Naive thymus-derived CD8-positive, alpha-beta T cell (primary cell): ENCODE measurements at places on chromosomes 3 and 15. TPM values are rescaled to one million over a fixed set of nuclear protein-coding genes. Genes with fewer than 3 reads are reported as not detected.

DNA sequence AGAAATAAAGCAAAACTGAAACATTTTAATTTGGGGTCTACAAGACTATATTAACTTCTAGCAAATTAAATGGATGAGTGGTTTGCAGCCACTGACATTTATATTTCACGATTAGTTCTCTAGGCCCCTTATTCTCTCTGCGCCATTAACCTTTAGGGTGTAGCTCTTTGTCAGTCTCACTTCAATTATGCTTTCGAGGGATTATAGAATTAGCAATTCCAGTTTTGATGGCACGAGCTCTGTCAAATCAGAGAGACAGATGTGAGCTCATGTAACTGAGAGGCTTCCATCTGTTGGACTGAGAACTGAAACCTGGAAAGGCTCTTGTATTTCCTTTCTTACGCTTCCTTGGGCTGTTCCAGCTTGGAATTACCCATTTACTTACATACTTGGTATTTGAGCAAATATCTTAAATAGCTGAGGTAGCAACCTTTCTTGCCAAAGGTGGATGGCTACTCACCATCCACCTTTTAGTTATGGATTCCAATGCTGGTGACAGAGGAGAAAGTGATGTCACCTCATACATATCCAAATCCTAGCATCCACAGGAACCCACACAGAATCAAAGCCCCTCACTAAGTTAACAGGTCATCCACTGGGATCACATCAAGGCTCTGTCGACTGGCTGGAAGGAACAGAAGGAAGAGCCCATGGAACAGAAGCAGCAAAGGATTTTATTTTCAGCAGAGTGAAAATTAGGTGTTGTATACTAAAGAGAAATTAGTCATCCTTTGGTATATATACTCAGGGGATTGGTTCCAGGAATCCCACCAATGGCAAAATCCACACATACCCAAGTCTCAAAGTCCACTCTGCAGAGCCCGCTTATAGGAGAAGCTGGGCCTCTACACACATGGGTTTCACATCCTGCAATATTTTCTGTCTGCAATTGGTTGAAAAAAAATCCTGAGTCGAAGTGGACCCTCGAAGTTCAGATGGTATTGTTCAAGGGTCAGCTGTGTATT is 20.8 kb downstream of the VGLL4 start:
- peaks cover 88% of the 10 kb centered on the region for H3K4me1 ChIP-seq
- peak overlapping the region; percentile 62 for H3K27ac ChIP-seq
- no peak overlapping the region for H3K4me3 ChIP-seq

DNA sequence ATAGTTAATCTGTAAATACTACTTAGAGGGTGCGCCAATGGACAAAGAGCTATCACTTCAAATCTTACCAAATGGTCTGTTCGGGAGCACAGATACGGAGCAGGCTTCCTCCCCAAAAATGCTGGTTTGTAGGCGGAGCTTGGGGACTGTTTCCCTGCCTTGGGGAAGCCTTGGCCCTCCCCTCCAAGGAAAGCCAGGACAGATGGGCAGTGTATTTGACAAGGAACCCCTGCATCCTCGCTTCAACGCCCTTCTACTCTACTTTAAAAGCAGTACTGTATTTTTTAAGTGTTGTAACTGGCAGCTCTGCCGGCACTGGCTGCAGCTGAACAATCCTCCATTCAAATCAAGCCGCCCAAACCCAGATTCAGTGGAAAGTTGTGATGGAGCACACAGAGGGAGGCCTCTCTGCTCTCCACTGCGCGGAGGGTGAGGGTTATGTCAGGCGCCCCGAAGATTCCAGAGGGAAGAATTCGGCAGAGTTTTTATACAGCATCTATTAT is 83.1 kb upstream of the FNDC3B start:
- H3K4me3 ChIP-seq, result no peak overlapping the region
- H3K27ac ChIP-seq, result no peak overlapping the region
- no peaks in the 10 kb centered on the region for H3K4me1 ChIP-seq
- peaks cover 11% of the 10 kb centered on the region for H3K27me3 ChIP-seq

DNA sequence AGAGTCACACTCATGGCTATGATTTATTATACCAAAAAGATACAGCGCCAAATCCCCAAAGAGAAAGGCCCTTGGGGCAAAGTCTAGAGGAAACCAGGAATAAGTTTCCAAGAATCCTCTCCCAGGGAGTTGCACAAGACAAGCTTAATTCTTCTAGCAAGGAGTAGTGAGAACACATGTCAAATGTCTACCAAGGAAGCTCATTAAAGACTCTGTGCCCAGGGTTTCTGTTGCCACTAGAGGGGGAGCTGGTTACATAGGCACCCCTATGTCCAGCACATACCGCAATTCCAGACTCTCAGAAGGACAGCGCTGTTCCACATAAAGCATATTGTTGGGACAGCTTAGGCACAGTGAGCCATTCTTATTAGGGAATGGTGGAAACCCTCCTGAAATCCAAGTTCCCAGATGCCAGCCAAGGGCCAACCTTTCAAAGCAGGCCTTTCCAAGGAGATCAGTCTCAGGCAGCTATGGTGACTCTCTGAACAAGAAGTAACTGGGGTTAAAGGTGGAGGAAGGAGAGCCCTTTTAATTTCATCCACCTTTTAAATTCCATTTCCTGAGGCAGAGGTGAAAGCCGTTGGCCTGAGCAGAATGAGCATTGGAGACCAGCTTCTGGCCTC is 194.2 kb downstream of the UACA start:
- peaks cover 2% of the 10 kb centered on the region for H3K4me1 ChIP-seq
- no peak for DNase-seq
- H3K4me3 ChIP-seq, result no peak overlapping the region
- H3K36me3 ChIP-seq, result no peaks in the 10 kb centered on the region

DNA sequence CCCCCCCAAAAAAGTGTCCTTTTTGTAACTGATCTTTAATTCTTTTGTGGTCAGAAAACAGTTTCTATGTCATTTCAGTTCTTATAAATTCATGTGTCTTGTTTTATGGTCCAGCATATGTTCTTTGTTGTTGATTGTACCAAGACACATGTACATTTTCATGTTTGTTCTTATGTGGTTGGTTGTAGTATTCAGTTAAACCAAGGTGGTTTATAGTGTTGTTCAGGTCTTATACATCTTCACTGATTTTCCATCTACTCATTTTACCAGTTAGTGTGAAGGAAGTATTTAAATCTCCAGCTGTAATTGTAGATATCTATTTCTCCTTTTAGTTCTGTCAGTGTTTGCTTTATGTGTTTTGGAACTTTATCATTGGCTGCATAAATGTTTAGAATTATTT is 24.0 kb downstream of the MEF2A start:
- no peak overlapping the region for H3K27ac ChIP-seq
- H3K36me3 ChIP-seq, result peaks cover 40% of the 10 kb centered on the region
- H3K4me1 ChIP-seq, result peaks cover 27% of the 10 kb centered on the region
- no peak for DNase-seq
- H3K27me3 ChIP-seq, result no peaks in the 10 kb centered on the region

DNA sequence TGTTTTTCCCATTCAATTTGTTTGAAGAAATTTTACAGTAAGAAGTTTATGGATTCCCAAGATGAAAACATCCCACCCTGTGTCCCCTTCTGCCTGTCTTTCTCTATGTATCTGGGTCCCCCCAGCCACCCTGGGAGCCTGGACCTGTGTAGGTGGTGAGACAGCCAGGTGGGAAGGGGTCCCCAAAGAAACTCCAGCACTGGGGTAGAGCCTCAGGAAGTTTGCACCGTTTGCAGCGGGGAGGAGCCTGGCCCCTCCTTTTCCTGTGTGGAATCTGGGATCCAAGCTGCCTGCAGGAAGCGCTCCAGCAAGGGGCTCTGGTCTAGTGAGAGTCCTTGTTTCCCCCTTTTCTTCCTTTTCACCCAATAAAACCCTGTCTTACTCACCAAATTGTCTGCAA is 49.4 kb upstream of the ITGA11 start:
- H3K4me1 ChIP-seq, result no peaks in the 10 kb centered on the region
- H3K36me3 ChIP-seq, result no peaks in the 10 kb centered on the region
- H3K4me3 ChIP-seq, result no peak overlapping the region
- H3K27ac ChIP-seq, result no peak overlapping the region
- no peak for DNase-seq

- DNase-seq, result no peak
- no peaks in the 10 kb centered on the region for H3K27me3 ChIP-seq
- peaks cover 11% of the 10 kb centered on the region for H3K36me3 ChIP-seq
- no peaks in the 10 kb centered on the region for H3K4me1 ChIP-seq
- no peak overlapping the region for H3K4me3 ChIP-seq
Observed at GRCh38 chr15:65619626-65620290, 2.0 kb upstream of the SLC24A1 start.

DNA sequence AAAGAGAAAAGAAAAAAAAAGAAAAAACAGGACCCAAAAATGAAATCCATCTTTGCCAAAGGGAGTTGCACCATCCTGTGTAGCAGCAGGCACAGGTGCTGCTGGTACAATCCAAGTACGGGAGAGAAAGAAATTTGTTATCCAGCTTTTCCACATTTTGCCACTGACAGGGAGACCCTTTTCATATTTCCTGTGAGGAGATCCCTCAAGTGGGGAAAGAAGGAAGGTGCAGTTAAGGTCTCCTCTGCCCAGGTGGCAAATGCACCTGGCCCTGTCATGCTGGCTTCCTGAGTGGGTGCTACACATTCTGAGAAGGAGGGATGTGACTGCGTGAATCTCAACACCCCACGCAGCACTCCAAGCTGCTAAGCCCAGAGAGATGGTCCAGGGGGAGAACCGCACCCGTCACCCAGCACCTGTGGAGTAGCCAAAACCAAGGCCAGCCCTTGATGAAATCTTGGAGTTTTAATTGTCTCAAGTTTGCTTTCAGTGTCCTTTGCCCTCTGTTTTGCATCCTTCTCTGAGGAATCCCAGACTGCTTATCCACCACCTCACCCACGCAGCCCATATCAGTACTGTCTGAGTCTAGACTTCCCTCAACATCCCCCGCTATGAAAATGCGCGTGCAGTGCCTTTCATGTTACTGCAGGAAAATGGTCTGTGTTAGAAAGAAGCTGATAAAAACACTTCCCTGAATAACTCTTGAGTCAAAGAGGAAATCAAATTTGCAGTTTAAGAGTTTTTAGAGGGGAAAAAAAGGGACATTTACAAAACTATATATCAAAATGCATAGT is 141.9 kb upstream of the THBS1 start:
- H3K27me3 ChIP-seq, result peaks cover 34% of the 10 kb centered on the region
- no peaks in the 10 kb centered on the region for H3K36me3 ChIP-seq
- peaks cover 7% of the 10 kb centered on the region for H3K4me1 ChIP-seq
- DNase-seq, result no peak
- H3K27ac ChIP-seq, result peak overlapping the region; percentile 88
- no peak overlapping the region for H3K4me3 ChIP-seq

GRCh38 chr3:127174284-127174683 is 18.6 kb upstream of the PRR23E start:
- no peak overlapping the region for H3K27ac ChIP-seq
- no peak overlapping the region for H3K4me3 ChIP-seq
- DNase-seq, result no peak
- no peaks in the 10 kb centered on the region for H3K36me3 ChIP-seq
- H3K4me1 ChIP-seq, result no peaks in the 10 kb centered on the region
- peaks cover 24% of the 10 kb centered on the region for H3K27me3 ChIP-seq

CADPS gene
- total RNA-seq, result not detected

CXCR6 gene
- 0.25 TPM for total RNA-seq

CPOX gene
- 24.5 TPM for total RNA-seq

GRCh38 chr3:43969944-43970343 is 271.7 kb upstream of the TOPAZ1 start:
- H3K4me1 ChIP-seq, result peaks cover 2% of the 10 kb centered on the region
- DNase-seq, result no peak
- H3K27ac ChIP-seq, result no peak overlapping the region
- no peaks in the 10 kb centered on the region for H3K36me3 ChIP-seq

DNA sequence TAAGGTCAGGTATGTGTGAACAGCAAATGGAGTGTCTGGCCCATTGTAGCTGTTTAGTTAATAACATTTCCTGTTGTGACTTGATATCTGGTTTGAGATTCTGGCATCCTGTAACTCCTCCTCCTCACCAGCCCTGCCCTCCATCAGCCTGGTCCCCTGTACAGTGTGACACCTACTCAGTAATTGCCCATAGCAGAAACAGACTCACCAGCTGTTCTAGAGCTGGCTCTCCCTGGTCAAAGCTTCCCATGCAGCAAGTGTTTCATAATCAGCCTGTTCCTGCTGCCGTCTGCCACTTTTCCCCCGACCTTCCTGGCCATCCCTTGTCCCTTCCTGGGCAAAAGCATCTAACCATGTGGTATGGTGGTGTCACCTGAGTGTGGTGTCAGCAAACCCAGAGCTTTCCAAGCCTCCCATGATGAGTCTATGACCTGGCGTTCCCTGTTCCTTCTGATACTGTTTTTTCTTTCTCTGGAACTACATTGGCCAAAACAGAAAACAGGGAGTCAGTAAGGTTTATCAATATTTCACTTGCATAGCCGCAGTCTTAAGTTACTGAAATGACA is 55.4 kb downstream of the B3GALNT1 start:
- no peaks in the 10 kb centered on the region for H3K4me1 ChIP-seq
- peaks cover 16% of the 10 kb centered on the region for H3K36me3 ChIP-seq
- no peaks in the 10 kb centered on the region for H3K27me3 ChIP-seq
- H3K4me3 ChIP-seq, result no peak overlapping the region
- no peak for DNase-seq
